Stromal cell of bone marrow (primary cell): ENCODE measurements at places on chromosomes 1 and 21.

GRCh38 chr1:147897029-147897752, 5.4 kb upstream of the GJA8 start:
- DNase-seq, result no peak

DNA sequence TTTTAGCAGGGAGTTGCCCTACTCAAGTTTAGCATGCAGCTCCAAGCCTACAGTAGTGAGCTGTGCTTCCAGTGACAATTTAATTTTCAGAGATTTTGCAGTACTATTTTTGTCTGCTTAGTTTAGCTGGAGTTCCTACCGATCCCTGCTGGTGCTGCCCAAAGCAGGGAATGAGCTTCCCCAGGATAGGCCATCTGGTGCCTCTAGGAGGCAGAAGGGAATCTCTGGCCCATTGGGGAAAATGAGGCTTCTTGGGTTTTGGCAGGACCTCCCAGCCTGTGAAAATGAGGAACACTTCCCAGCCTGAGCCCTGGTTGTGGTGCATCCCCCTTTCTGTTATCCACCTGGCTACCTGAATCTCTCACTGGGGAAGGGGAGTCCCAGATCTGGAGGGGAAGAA, 149.2 kb downstream of the RASAL2 start:
- no peak for DNase-seq

GRCh38 chr1:110765640-110766335, 91.0 kb upstream of the KCNA3 start:
- peak; percentile 29 for DNase-seq

GRCh38 chr1:38581396-38581795, 278.2 kb downstream of the RRAGC start:
- no peak for DNase-seq

DNA sequence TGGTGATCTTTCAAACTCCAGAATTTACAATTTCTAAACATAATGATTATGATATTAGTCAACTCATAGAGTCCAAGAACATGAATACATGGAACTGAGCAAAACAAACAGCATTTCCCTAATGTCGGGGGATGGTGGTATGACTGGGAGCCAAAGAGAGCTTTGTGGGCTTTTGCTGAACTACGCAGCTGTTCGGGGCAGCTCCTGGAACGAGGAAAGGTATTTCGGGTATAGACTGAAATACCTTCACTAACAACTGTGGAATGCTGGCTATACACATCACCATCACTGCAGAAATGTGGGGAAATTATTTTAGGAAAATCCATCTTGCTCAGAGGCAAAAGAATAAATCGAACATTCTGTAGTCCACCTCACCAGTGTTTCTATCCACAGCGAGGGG, 30.2 kb upstream of the VPS26C start:
- DNase-seq, result no peak

- no peak for DNase-seq
These were observed at the start of gene AGPAT3 for GRCh38 chr21:43864962-43865539. Gene AGPAT3 (plus strand): TSS chr21:43865223. CDS start chr21:43959682, 94,459 bp downstream.

GRCh38 chr1:223017291-223017690, 125.8 kb downstream of the TLR5 start:
- no peak for DNase-seq

- no peak for DNase-seq
These were observed 11.5 kb downstream of the IPO9 start for GRCh38 chr1:201840490-201840889.

DNA sequence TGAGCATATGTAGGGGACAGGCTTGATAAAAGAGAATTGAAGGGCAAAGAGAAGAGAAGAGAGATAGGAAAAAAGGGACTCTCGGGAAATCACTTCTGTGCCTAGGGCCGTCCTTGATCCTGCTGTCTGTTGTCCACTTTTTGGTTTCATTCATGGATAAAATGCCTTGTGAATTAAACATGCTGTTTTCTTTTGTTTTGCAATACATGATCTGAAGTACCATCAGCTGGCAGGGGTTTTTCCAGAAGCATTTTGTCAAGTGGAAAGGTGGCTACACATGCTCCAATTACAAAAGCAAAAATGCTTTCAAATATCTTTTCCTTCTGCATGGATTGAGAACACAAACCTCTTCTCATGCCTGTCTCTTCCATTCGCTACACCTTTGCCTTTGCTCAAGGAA, 361.7 kb downstream of the PDE4B start:
- DNase-seq, result no peak

DNA sequence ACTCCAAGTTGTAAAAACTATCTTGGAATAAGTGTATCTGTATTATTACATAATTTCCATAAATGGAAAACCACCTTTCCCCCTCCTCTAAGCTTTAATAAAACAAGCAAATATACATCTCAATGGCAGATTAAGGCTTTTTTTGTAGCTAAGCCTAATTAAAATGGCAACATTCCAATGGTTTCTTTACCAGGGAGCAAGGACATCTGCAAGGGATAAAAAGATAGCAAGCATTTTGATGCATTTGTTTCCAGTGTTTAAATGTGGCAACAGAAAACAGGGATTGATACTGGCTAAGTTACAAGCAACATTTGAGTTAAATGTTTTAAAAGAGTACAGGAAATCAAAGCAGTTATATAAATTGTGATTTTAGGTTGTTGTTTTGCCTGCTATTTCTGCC, 1012.7 kb downstream of the ADGRL2 start:
- DNase-seq, result no peak

- DNase-seq, result no peak
These were observed 285.3 kb upstream of the C1orf105 start for GRCh38 chr1:172135076-172135672.

GRCh38 chr1:235820061-235820460, 46.6 kb downstream of the LYST start:
- no peak for DNase-seq

GRCh38 chr1:35659589-35659988, 18.3 kb upstream of the PSMB2 start:
- DNase-seq, result no peak

DNA sequence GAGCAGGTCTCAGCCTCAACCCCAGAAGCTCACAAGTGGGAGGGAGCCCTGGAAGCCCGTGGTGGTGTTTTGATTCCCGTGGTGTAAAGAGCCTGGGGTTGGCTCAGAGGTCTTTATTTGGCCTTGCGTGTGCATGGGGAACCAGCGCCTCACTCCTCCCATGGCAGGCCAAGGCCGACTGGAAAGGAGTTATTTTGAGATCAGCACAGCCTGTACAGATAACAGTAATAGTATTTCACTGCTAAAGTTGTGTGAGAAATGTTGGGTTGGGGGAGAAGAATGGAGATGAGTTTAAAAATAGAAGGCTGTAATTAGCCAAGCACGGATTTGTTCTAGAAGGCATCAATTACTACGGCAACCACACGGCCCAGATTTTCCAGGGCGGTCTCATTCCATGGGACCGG, 186.5 kb downstream of the DYRK1A start:
- no peak for DNase-seq

DNA sequence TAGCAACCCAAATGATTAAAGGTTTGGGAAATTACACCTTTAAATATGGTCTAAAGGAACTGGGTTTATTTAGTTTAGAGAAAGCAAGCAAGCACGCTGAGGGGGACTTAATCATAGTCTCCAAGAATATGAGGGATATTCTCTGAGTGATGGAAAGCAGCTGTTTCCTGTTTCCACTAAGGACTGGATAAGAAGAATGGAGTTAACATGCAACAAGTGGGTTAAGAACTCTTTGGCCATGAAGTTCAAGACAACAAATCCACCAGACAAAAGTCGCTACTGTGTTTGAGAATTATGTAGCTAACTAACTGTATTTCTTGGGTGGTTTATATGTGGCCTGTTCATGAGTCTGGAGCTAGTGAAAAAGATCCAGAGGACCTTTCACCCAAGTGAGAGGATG, 85.7 kb downstream of the TGFB2 start:
- DNase-seq, result no peak

GRCh38 chr1:159009287-159009686, 420 bp upstream of the IFI16 start:
- DNase-seq, result peak; percentile 26

DNA sequence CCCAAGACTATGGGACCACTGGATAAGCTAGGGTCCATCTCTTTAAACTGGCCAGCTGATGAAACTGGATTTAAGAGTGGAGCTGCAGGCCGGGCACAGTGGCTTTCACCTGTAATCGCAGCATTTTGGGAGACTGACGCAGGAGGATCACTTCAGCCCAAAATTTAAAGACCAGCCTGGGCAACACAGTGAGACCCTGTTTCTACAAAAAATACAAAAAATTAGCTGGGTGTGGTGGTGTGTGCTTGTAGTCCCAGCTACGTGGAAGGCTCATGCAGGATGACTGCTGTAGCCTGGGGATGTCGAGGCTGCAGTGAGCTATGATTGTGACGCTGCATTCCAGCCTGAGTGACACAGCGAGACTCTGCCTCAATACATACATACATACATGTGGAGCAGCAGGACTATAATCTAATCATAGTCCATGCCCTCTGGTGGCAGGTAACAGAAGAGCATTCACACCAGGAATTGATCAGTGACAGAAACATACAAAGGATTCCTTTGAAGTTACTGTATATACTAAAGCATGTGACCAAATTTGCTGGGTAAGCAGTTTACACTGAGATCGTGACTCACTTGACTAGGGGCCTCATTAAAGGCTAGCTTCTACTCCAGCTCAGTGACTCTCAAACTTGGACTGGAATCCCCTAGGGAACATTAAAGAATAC, 101.5 kb upstream of the SLFNL1 start:
- DNase-seq, result peak; percentile 81

DNA sequence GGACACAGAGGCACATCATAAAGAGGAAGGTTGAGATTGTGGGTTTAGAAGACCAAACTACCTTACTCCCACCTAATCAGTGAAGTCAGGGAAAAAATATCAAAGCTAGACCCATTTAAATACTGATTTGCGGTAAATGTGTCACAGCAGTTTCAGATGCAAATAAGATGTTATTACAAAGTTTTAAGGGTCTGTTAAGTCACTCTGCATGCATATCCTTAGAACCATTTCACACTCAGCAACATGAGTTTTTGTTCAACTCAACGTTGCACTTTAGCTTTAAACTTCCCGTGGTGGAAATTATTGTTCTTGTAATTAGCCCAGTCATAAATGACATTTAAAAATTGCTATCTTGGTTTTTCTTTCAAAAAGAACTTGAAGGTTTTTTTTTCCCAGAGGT, 34.8 kb downstream of the RPAP2 start:
- no peak for DNase-seq

- DNase-seq, result no peak
These were observed 22.2 kb downstream of the KCNN3 start for GRCh38 chr1:154847891-154848290.

- no peak for DNase-seq
These were observed 9.9 kb downstream of the TSSK3 start for GRCh38 chr1:32372149-32372756.

DNA sequence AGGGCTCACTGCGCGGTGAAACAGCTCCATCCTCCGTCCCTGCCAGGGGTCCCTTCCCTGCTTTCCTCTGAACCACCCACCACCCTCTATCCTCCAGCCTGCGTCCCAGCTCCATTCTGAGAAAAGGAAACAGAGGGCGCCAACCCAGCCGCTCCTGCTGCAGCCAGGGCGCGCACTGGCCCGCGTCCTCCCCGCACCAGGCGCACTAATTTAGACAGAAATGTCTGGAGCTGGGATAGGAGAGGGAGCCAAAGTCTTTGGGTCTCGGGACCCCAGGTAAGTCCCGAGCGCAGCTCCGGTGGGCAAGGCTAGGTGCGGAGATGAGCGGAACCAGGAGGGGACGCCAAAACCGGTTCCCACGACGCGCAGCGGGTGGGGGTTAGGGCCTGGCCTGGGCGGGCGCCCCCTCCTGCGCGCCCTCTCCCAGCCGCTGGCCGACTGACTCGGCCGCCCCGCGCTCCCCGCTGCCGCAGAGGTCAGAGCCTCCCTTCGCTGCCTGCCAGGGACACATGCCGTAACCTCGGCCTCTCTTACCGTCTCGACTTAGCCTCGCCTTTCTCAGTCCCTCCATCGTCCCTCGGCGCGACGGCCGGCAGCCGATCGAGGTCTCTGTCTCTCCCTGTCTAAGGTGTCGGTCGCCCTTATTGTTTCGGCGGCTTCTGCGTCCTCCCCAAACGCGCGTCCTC, 2.0 kb downstream of the CAMK2N1 start:
- DNase-seq, result no peak

DNA sequence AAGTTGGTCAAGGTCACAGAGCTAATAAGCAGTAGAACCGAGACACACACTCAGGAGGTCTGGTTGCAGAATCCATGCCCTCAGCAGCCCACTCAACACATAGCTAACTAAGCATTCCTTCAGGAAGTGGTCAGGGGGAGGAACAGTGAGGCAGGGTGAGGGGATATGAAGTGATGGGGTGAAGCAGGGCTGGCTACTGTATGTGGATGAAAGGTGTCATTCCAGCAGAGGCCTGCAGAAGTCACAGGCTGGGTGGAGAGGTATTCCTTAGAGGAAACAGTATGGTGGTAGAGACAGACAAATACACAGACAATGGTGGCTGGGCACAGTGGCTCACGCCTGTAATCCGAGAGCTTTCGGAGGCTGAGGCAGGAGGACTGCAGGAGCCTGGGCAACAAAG, 14.1 kb downstream of the TMCO4 start:
- DNase-seq, result no peak

DNA sequence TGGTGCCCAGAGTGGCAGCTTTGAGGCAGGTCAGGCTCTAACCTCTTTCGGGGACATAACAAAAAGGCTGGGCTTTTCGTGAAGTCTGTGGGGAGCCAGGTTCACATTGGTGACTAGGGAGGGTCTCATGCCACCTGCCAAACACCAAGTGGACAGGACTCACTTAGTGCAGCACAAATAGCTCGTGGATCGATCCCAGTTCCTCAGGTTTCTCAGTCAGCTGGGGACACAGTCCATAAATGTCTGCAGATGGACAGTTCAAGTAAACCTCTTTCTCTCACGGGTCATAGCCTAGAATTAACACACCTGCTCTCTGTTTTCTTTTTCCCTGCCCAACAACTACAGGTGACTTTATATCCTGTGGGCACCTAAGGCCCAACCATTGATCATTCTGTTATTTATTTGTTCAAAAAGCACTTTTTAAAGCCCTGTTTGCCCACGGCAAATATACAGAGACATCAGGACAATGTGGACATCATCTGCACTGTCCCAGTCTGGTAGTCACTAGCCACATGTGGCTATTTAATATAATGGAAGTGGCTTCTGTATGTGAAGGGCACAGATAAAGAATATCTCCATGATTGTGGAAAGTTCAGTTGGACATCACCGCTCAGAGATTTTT, 53.5 kb downstream of the CAPN2 start:
- no peak for DNase-seq
